Renal pelvis (tissue), 12 donors: ENCODE measurements at places on chromosomes 11 and 22. TPM values are rescaled to one million over a fixed set of nuclear protein-coding genes. Genes with fewer than 3 reads are reported as not detected.
A peak's percentile ranks its signal among the peaks of the same experiment; 100 is the strongest.

- DNase-seq, result no peak
Measured at GRCh38 chr11:79333355-79333754, 107.5 kb downstream of the TENM4 start.

GRCh38 chr11:10373340-10373739, 68.5 kb downstream of the ADM start:
- no peak for DNase-seq

Gene C11orf86
- polyA plus RNA-seq, result 0.07 TPM

Gene H19
- 1,758 TPM for polyA plus RNA-seq

DNA sequence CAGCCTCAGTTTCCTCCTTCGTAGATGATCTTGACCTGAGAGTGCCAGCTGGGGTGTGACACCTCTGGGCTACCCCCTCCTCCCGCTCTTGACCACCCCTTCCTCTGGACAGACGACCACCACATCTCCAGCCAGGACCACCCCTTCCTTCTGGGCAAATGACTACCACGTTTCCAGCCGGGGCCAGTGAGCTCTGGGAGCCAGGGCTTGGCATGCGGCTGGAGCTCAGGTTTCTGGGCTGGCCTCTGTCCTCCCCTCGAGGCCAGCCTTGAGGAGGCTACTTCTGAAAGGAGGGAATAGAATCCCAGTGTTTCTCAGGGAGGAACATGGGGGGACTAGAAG, 120.9 kb downstream of the KCNQ1OT1 start:
- no peak for DNase-seq

Gene CTNND1
- 190 TPM for polyA plus RNA-seq

Gene CAPN5
- 30.5 TPM for polyA plus RNA-seq

DNA sequence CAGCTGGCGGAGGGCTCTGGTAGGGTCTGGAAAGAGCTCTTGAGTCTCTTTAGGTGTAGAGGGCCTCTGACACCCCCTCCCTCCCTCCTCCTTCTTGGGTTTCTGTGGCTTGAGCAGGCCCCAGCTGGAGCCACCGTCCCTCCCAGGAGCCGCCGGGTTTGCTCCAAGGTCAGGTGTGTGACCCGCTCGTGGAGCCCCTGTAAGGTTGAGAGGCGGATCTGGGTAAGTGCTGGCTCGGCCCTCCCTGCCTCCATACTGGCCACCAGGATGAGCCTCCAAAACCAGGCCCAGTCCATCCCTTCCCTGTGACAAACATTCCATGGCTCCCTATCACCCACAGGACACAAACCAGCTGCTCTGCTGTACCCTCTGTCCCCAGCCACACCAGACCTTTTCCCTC, 9.3 kb downstream of the PLEKHB1 start:
- no peak for DNase-seq

DNA sequence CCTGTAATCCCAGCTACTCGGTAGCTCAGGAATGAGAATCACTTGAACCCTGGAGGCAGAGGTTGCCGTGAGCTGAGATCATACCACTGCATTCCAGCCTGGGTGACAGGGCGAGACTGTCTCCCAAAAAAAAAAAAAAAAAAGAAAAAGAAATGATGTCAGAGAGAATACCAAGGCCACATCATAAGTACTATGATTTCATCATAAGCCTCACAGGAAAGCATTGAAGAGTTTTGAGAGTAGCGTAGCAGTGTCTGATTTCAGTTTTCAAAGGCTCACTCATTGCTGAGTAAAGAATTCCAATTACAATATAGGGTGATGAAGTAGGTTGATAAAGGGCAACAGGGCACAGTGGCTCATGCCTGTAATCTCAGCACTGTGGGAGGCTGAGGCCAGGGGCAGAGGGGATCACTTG, 88.8 kb downstream of the MRTFA start:
- DNase-seq, result no peak

DNA sequence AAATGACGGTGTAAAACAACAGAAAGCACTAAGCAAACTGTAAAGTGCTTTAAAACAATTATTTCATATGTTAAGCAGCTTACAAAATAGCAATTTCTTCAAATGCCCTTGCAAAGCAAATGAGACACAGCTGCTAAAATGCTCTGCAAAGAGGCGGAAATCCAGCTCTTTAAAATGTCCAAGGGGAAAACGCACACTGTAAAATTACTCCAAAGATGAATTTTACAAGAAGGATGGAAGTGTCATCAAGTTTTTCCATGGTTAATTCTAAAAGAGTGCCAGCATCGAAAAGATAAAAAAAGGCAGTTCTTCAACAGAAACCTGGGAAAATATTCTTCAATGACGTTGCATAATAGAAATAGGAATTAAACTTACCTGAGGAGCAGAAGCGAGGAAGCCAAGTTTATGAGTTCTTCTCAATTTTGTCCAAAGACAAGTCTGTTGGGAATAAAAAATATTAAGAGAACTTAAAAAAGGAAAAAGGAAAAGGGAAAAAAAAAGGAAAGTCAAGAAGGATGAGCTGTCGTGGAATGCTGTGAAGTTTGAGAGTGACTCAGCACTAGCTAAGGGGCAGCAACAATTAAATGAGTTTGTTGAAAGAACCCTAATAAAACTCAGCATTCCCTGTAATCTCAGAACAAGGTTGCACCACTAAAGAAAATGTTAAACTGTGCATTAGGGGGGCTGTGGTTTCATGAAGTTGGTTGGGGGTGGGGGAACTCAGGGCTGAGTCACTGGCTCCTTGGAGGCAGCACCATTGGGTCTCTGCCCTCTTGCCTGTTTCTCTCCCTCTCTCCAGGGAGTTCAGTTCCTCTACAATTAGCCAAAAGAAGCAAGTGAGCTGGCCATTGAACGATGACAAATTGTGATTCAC, 64.2 kb upstream of the BLID start:
- DNase-seq, result no peak

DNA sequence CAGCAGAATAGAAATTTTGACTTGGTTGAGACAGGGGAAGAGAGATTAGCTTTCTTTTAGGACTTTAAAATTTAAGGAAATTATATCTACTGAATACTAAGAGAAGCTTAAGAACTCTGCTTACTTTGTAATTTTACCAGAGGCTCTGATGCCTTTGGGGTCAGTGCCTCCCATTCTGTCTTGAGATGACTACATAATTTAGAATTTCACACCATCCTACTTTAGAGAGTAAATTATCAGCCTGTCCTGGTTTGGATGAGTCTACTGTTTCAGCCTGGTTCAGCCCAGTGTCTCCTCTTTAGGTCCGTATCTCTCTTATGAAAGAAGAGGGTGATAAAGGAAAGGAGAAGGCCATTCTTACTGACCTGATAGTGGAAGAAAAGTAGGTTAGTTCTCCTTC, 9.8 kb downstream of the NUCB2 start:
- no peak for DNase-seq

DNA sequence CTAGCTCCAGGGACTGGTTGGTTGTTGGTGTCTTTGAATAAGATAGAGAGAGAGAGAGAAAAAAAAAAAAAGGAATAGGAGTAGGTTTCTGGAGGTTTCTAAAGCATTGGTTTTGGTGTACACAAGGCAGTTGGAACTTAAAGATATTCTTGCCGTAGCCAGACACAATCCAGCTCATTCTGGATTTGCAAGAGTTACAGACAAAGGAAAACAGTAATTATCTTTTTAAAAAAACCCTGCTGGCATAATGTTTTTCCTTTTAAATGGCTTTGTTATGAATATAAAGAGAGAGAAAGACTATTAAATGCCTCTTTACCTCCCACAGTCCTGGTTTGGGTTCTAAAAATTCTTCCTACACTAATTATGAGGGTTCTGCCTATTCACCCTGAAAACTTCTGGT, 120.4 kb upstream of the RAG2 start:
- DNase-seq, result no peak

Gene PARVG
- 1.7 TPM for polyA plus RNA-seq

GRCh38 chr22:38694049-38694448, 6.7 kb downstream of the JOSD1 start:
- no peak for DNase-seq

GRCh38 chr11:113632981-113633380, 73.1 kb downstream of the TMPRSS5 start:
- no peak for DNase-seq

Gene ROBO4
- polyA plus RNA-seq, result 26.4 TPM

- DNase-seq, result no peak
Measured at GRCh38 chr11:100008417-100008816, 678.7 kb upstream of the ARHGAP42 start.

DNA sequence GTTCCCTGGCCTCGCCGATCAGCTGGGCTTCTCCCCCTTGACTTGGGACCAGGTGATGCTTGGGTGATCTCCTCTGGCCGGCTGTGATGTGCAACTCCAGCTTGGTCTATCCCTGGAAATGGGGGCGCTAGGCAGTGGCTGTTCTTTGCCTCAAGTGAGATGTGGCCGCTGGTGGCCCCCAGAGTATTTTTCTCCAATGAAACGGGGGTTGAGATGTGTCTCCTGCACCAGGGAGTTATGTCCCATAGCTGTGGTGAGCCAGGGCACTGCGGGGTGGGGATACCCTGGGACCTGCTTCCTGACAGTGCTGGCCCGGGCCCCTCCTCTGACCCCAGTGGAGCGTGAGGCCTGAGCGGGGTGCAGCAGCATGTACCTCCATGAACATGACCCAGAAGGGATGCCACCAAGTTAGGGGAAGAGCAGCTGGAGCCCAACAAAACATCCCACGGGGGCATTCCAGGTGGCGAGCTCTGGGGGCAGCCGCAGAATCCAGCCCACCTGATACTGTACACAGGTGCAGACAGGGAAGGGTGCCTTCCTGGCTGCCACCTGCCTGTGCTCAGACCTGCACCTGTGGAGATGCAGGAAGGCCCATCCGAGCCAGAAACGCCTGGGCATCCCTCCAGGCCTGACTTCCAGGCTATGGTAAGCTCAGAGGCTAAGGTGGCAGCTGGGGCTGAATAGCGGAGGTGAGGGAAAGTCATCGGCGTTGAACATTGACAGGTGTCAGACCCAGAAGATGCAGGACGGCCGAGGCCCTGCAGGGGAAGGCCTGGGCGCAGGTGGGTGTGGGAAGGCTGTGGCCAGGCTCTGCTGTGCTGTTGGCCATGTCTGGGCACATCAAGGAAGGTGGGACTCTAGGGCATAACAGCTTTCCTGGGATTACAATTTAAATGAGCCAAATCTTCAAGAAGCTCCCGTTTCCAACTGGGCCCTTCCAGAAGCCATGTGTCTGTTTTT, 97.3 kb downstream of the CTTN start:
- DNase-seq, result no peak

Gene MACROD1
- 16.1 TPM for polyA plus RNA-seq

GRCh38 chr11:73423506-73423905, 47.3 kb downstream of the RELT start:
- DNase-seq, result no peak

DNA sequence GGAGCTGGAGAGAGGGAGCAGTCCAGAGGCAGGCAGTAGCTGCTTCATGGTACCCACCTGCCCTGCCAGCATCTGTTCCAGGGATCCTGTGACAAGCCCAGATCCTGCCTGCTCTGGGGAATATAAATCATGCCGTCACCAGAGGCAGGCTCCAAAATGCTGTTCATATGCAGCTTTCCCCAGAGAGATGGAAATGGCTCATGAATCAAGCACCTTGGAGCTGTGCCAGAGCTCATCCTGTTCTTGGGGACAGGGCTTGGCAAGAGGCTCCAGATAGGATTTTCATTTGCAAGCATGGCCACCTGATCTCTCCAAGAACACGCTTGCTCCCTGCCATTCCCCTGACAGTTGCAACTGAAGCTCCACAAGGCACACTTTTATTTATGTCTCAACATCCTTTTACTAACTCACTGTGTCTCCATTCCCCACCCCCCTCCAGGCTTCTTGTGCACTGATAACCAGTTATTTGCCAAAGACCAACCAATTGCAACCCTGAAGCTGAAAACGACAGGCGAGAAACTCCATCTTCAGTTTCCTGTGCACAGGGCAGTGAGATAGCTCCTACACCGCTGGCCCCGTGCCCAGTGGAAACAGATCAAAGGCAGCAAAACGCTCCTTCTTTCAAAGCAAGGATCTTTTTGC, 115.8 kb upstream of the PITPNB start:
- peak; percentile 63 for DNase-seq

- no peak for DNase-seq
Measured at GRCh38 chr11:21909145-21909544, 283.7 kb upstream of the ANO5 start.

GRCh38 chr22:31136155-31136554, 4.2 kb downstream of the PLA2G3 start:
- DNase-seq, result no peak

GRCh38 chr11:72012897-72013721, 14.4 kb downstream of the IL18BP start:
- no peak for DNase-seq

- no peak for DNase-seq
Measured at GRCh38 chr11:97770570-97770969, 1250.2 kb upstream of the CNTN5 start.
